IMR-90 (cell line): ENCODE measurements at places on chromosomes 13 and 19.

DNA sequence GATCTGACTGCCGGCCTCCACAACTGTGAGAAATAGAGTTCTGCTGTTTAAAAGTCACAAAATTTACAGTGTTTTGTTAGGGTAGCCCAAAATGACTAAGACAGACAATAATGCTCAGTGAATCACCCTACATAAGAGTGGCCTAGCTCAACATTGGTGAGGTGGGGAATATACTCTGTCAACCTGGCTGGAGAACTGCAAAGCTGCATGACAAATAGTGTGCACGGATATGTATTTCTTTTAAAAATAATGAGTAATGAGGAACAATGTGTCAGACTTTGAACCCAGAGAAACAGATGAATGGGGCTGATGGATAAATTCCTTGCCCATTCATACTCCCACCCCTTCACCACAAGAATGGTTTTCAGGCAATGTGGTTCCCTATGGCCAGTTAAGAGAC is 372.4 kb downstream of the SUCLA2 start:
- DNase-seq, result peak; percentile 21

GRCh38 chr13:31629085-31629780 is 110.1 kb upstream of the RXFP2 start:
- peak; percentile 40 for DNase-seq

DNA sequence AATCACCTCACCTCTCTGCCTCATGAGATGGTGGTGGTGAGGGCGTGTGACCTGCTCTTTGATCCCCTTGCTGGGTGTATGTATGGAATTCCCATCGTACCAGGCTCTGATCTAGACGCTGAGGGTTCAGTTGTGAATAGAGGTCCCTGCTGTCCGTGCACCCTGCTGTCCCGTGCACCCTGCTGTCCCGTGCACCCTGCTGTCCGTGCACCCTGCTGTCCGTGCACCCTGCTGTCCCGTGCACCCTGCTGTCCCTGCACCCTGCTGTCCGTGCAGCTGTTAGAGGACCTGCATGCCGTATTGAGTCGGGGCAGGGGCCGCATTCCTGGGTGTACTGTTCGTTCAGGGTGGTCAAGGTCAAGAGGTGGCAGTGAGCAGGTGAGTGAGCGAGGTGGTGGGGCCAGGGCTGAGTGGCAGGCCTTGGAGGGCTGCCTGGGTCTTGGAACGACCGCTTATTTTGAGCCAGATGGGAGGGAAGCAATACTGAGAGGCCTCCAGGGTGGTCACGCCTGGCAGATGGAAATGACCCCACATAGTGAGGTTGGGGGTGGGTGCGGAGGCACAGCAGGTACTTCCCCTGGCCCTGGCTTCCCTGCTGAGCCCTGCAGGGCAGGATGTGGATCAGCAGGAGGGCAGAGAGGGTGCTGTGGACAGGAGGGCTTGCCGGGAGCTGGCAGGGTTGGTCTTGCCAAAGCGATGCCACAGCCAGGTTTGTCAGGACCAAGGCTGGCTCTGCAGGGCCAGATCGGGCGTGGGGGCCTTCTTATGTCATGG is 4.6 kb upstream of the EPN1 start:
- DNase-seq, result peak; percentile 20

DNA sequence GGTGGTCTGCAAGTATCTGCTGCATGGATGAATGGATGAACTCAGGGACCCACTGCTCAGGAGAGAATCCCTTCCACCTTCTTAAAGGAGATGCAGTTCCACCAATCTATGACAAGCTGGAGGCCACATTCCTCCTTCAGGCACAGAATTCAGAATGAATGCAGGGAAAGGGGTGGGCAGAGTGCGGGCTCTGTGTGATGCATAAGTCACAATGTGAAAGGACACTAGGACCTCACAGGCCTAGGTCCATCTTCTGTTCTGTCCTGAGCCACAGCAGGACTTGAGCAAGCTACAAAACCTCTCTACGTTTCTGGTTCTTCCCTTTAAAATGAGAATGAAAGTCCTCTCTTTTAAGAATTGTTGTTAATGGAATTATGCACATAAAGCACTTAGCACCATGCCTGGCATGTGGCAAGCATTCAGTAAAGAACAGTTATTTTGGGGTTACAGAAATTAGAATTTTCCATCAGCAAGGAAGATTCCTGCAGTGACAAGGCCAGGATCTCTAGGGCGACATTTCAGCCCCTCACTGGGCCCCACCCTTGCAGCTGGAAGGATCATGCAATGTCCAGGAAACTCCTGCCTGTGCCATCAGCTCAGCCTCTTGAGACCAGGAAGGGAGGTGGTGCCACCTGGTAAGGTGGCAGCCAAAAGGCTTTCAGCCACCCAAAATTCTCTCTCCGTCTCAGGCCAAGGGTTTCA is 38.7 kb downstream of the TSHZ3 start:
- DNase-seq, result no peak

- DNase-seq, result no peak
Observed at GRCh38 chr19:45063851-45064801, 12.2 kb downstream of the ZNF296 start.

GRCh38 chr19:15177269-15178116 is 23.3 kb downstream of the NOTCH3 start:
- peak; percentile 64 for DNase-seq

DNA sequence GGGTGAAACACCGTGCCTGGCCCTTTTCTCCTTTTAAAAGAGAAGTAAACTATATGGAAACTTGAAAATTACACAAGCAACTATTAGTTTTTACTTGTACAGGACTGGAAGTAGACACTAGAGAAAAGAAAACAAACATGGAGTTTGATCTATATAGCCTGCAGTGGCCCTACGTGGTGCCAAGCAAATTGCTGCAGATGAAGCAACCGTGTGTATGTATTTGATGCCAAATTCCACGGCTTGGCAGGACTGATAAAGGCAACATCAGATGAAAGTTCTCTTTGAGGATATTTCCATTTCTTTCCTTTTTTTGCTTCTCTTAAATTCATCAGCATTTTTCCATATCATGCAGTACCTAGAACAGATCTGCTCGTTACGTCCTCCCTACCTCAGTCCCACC is 49.8 kb downstream of the ATP8A2 start:
- no peak for DNase-seq

- no peak for DNase-seq
Observed at GRCh38 chr19:22595918-22596341, 38.2 kb upstream of the ZNF492 start.
